ENCODE measurements at places on chromosomes 5 and 9. TPM values are rescaled to one million over a fixed set of nuclear protein-coding genes. Genes with fewer than 3 reads are reported as not detected.

DNA sequence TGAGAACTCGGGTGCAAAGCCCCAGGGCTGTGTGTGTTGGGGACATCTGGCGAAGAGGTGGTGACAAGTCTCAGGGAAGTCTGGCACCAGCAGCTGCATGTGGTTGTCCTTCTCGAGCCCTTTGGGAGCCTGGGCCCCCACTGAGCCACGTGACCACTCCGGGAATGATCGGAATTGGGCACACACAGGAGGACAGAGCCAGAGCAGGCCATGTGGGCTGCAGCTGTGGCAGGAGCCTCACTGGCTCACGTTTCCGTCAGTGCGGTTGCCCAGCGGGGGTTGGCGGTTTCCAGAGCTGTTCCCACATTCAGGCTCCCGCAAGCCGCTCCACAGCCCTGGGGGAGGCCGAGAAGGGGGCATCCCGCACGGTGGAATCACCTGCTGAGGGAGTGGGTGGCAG, 6.8 kb upstream of the CEL start:
- DNase-seq = no peak
- no peak overlapping the region for H3K27ac ChIP-seq
- no peaks in the 10 kb centered on the region for H3K4me1 ChIP-seq
- H3K27me3 ChIP-seq = no peaks in the 10 kb centered on the region
- H3K4me3 ChIP-seq = no peak overlapping the region
- H3K36me3 ChIP-seq = peaks cover 85% of the 10 kb centered on the region

- no peaks in the 10 kb centered on the region for H3K4me1 ChIP-seq
- peaks cover 15% of the 10 kb centered on the region for H3K36me3 ChIP-seq
Observed at GRCh38 chr9:108863891-108864290, 1.8 kb downstream of the ACTL7A start.

FCN2 gene
- total RNA-seq = not detected

GRCh38 chr5:114789773-114790402, 379.8 kb downstream of the TRIM36 start:
- no peaks in the 10 kb centered on the region for H3K36me3 ChIP-seq
- DNase-seq = no peak
- no peak overlapping the region for H3K27ac ChIP-seq

DNA sequence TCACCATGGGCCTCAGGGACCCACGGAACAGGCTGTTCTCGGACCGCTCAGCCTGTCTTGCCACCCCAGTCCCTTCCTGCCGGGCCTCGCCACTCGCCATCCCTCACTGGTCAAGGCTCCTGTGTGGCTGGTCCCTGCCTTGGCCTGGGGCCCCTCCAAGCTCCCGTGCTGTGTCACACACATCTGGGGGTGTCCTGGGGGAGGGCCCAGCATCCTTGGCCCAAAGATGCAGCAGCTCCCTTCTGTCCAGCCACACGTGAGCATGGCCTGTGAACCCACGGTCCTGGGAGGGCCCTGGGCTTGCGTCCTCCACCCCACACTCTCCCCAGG, 425 bp upstream of the EGFL7 start:
- no peak for DNase-seq
- H3K36me3 ChIP-seq = peaks cover 8% of the 10 kb centered on the region
- H3K27ac ChIP-seq = peak overlapping the region; percentile 72
- no peaks in the 10 kb centered on the region for H3K27me3 ChIP-seq

DNA sequence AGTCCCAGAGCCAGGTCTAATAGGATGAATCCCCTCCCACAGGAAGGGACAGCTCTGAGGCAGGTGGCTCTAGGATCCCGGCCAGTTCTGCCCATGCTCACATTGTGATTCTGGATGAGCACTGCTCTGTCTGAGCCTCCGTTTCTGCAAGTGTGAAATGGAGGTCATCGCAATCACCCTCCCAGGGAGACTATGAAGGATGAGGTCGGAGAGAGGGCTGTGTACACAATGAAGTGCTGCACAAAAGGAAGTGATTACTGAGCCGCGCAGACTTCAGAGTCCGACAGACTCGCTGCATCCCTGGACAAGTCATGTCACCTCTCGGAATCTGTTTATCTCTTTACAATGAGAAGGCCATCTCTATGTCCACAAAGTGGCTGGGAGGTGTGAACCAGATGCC, 21.7 kb downstream of the LHX6 start:
- no peaks in the 10 kb centered on the region for H3K4me1 ChIP-seq
- no peaks in the 10 kb centered on the region for H3K27me3 ChIP-seq
- no peak overlapping the region for H3K4me3 ChIP-seq
- no peaks in the 10 kb centered on the region for H3K36me3 ChIP-seq
- no peak for DNase-seq

GABRA6 gene
- total RNA-seq = not detected

- DNase-seq = no peak
- H3K4me3 ChIP-seq = no peak overlapping the region
- H3K36me3 ChIP-seq = no peaks in the 10 kb centered on the region
Observed at GRCh38 chr9:15144622-15145061, 162.4 kb downstream of the TTC39B start.

- no peak for DNase-seq
- peak overlapping the region; percentile 90 for H3K27ac ChIP-seq
- no peaks in the 10 kb centered on the region for H3K27me3 ChIP-seq
- H3K36me3 ChIP-seq = no peaks in the 10 kb centered on the region
Observed at GRCh38 chr5:108728566-108729241, 19.0 kb upstream of the FER start.

DNA sequence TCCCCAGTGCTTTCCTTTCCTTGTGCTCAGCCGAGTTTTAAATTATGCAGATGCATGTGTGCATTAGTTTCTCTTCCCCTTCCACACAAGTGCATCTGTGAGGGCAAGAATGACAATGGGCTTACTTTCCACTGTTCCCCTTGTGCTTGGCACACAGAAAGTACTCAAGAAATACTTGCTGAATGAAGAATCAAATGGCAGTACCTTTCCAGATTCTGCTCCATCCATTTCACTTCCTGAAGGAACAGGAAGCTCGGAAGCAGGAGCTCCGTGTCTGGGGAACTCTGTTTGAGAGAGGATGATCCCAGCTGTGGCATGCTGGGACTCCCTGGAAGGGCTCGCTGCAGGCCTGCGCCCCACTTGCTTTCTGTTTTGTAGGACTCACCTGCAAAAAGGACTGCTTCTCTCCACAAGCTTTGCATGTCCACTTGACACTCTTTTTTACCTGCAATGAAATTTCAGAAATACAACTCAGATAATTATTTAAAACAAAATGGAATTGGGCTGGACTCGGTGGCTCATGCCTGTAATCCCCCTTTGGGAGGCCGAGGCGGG, 5.5 kb downstream of the MRNIP start:
- peaks cover 21% of the 10 kb centered on the region for H3K4me1 ChIP-seq
- H3K27me3 ChIP-seq = no peaks in the 10 kb centered on the region
- H3K36me3 ChIP-seq = peaks cover 60% of the 10 kb centered on the region
- H3K27ac ChIP-seq = no peak overlapping the region
- no peak overlapping the region for H3K4me3 ChIP-seq

DNA sequence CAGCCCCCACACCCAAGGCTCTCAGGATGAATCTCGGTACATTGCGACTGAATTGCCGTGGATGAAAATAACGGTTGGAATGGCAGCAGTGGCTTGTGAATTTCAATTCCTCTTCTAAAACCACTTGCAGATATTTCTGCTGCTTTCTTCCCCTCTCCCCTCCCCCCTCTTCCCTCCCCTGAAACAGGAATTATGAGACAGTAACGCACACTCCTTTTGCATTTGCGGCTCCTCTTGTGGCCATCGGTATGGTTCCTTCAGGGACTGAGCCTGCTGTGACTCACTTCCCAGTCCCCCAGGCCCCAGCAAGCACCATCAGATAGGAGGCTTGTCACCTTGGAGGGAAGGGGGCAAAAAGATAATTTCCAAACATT, 9.7 kb downstream of the DCANP1 start:
- no peak overlapping the region for H3K4me3 ChIP-seq
- H3K4me1 ChIP-seq = peaks cover 18% of the 10 kb centered on the region
- peak; percentile 90 for DNase-seq
- no peaks in the 10 kb centered on the region for H3K36me3 ChIP-seq
- no peaks in the 10 kb centered on the region for H3K27me3 ChIP-seq
- peak overlapping the region; percentile 48 for H3K27ac ChIP-seq

PCDHGA5 gene
- 2.6 TPM for total RNA-seq

ZNF883 gene
- 1.4 TPM for total RNA-seq

GRCh38 chr9:37994639-37995347, 74.2 kb downstream of the SHB start:
- H3K4me3 ChIP-seq = peak overlapping the region; percentile 21
- H3K27me3 ChIP-seq = no peaks in the 10 kb centered on the region
- H3K4me1 ChIP-seq = peaks cover 55% of the 10 kb centered on the region
- DNase-seq = peak; percentile 94

GRCh38 chr5:167819406-167819805, 472.0 kb upstream of the WWC1 start:
- H3K27ac ChIP-seq = no peak overlapping the region
- H3K4me1 ChIP-seq = no peaks in the 10 kb centered on the region
- no peak for DNase-seq
- no peaks in the 10 kb centered on the region for H3K36me3 ChIP-seq
- no peaks in the 10 kb centered on the region for H3K27me3 ChIP-seq

GRCh38 chr5:138096997-138097828, 13.4 kb downstream of the WNT8A start:
- H3K27ac ChIP-seq = no peak overlapping the region
- no peaks in the 10 kb centered on the region for H3K4me1 ChIP-seq
- no peaks in the 10 kb centered on the region for H3K36me3 ChIP-seq
- H3K27me3 ChIP-seq = no peaks in the 10 kb centered on the region

DNA sequence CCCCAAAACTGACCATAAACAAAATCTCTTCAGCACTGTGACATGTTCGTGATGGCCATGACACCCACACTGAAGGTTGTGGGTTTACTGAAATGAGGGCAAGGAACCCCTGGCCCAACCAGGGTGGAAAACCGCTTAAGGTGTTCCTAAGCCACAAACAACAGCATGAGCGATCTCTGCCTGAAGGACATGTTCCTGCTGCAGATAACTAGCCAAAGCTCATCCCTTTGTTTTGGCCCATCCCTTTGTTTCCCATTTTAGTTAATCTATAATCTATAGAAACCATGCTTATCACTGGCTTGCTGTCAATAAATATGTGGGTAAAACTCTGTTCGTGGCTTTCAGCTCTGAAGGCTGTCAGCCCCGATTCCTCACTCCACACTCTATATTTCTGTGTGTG, 21.8 kb upstream of the TUT7 start:
- H3K4me1 ChIP-seq = no peaks in the 10 kb centered on the region
- H3K27me3 ChIP-seq = no peaks in the 10 kb centered on the region
- H3K4me3 ChIP-seq = no peak overlapping the region
- no peak for DNase-seq
- H3K36me3 ChIP-seq = no peaks in the 10 kb centered on the region

TAS2R1 gene
- total RNA-seq = not detected

- peaks cover 11% of the 10 kb centered on the region for H3K4me1 ChIP-seq
- DNase-seq = no peak
- H3K36me3 ChIP-seq = no peaks in the 10 kb centered on the region
- H3K4me3 ChIP-seq = no peak overlapping the region
- H3K27me3 ChIP-seq = no peaks in the 10 kb centered on the region
Observed at GRCh38 chr9:123315635-123316034, 40.4 kb upstream of the CRB2 start.

DNA sequence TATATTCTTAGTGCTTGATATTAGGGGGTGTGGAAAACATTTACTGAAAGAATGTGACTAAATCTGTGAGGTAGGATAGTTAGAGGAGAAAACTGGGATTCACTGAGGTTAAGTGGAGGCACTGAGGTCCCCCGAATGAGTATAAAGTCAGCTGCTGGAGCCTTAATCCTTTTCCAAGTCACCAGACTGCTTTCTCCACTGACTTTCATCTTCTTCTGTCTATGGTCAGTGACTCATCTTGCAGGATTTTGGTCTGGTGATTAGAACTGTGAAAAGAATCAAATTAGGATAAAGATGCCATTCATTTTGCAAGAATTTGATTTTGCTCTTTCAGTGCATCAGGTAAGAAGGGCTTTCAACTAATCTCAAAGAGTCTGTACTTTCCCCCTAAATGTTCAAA, 89.3 kb upstream of the ALDH1A1 start:
- DNase-seq = no peak
- H3K4me3 ChIP-seq = no peak overlapping the region
- no peak overlapping the region for H3K27ac ChIP-seq
- peaks cover 27% of the 10 kb centered on the region for H3K4me1 ChIP-seq
- H3K36me3 ChIP-seq = no peaks in the 10 kb centered on the region
- H3K27me3 ChIP-seq = no peaks in the 10 kb centered on the region

DNA sequence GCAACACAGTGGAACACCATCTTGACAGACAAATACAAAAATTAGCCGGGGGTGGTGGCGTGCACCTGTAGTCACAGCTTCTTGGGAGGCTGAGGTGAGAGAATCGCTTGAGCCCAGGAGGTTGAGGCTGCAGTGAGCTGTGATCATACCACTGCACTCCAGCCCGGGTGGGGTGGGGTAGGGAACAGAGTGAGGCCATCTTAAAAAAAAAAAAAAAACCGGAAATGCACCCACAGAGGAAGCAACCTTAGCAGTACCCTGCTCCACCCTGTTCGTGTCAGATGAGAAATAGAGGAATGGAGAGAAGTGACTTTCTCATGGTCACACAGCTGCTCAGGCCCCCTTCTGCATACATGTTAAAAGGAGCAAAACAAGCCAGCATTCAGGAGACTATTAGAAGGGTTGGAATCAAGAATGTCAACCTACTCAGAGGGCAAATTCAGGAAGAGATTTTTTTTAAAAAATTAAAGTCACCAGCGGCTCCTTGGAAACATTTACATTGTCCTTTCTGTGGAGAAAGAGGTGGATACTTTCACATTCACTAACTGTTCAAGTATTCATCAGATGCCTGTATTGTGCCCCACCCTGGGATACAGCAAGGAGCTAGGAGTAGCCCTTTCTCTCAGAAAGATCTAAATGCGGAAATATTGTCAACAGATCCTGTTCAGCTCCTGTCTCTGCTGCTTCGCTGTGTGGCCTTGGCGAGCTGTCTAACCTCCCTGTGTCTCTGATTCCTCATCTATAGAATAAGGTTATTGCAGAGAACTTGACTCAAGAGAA, 41.0 kb downstream of the CYFIP2 start:
- no peak overlapping the region for H3K27ac ChIP-seq
- DNase-seq = no peak
- no peaks in the 10 kb centered on the region for H3K27me3 ChIP-seq
- H3K4me3 ChIP-seq = no peak overlapping the region

DNA sequence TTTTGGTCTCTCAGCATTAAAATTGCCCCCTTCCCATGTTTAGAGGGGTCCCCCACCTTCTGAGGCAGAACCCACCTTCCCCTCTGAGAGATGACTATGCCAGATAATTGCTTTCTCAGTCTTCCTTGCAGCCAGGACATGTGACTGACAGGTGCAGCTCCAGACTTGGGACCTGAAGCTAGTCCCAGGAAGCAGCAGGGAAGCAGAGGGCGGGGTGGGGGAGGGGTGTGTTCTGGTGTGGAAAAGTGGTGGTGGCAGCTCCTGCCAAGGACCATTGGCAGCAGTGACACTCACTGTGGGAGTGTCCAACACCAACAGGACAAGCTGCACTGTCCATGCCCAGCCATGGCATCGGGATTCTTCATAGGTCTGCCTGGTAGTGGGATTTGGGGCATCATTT, 2.3 kb downstream of the EIF4E1B start:
- H3K36me3 ChIP-seq = no peaks in the 10 kb centered on the region
- H3K4me3 ChIP-seq = no peak overlapping the region
- peaks cover 26% of the 10 kb centered on the region for H3K27me3 ChIP-seq
- H3K4me1 ChIP-seq = peaks cover 17% of the 10 kb centered on the region
